ENCODE measurements at places on chromosomes 11 and 22.
A peak's percentile ranks its signal among the peaks of the same experiment; 100 is the strongest.

DNA sequence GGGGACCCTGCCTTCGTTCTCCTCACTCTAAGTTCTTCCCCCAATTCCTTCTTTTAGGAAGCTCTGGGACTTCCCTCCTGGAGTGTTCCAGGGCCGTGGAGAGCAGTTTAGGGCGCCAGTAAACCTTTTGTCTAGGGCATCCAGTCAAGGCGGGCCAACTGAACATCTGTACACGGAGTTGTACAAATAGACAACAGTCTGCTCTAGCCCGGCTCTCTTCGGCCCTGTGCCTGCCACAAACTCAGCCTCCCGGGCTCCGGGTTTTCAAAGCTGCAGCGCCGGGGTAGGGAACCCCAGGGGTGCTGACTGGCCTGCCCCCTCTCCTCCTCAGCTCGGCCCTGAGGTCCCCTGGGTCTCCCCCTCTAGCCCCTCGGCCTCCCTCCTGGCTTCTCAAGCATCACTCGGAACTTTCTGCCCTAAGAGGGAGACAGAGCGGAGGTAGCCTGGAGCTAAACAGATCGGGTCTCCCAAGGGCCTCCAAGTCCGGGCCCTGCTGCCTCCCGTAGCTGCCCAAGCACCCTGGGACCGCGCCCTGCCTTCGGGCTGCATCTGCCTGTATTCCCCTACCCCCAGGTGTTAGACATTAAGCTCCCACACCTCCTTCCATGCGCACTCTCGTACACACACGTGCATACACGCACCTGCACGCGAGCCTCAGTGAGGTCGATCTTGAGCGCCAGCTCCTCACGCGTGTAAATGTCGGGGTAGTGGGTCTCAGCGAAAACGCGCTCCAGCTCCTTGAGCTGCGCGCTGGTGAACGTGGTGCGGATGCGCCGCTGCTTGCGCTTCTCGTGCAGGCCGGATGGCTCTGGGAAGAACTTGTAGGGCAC is 3.3 kb downstream of the PHOX2A start:
- DNase-seq = no peak

DNA sequence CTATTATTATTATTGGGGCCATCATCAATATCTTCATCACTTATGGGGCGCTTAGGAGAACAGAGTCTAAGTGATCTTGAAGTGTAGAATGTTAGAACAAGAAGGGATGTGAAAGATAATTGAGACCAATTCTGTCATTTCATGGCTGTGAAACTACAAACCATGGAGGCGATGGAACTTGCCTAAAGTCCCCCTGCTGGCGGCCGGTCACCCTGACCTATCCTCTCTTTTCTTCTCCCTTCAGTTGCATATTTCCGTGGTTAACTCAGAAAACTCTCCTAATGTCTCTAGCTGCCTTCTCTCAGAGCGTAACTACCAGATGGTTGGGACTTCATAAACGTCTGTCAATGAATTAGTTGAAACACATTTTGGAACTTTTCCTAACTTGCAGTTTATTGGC is 6.6 kb upstream of the OR4B1 start:
- no peak for DNase-seq

- DNase-seq = no peak
Observed at GRCh38 chr22:49415151-49415951, 412.3 kb downstream of the BRD1 start.

DNA sequence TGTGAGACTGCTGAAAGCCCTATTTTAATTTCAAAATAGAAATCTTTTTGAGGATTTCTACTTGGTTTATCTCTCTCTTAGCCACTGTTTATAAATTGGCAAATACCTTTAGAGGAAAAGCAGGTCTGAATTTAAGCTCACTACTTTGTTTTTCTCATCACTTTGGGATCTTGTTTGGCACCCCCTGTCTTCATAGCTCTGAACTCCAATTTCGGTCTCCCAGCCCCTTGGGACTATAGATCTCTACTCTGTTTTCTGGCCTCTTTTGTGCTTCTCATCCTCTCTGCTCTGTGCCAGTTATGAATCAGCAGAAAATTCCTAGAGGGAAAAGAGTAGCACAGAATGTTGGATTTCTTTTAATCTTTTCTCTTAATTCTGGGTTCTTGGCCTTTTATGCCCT is 118.3 kb downstream of the CYP2R1 start:
- no peak for DNase-seq

DNA sequence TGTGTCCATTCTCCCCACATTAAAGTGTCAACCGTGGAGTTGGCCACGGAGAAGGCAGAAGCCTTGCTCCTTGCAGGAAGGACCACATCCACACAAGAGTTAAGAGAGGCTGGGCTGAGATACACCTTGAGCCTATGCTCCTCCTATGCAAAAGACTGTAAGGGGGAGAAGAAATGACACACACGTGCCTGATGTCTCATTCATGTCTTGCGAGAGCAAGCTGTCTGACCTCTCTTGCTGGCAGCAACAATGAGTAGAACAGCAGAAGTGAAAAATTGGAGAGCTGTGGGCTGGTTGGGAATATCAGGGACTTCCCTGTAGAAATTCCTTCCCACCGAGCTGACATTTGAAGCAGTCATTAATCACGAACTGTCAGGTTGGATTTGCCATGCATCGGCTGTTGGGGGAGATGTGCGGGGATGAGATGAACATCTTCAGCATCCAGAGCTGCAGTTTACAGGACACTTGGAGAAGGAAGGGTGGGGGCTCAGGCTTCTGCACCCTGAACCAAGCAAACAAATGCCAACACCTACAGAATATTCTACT is 139.3 kb downstream of the MYO18B start:
- DNase-seq = no peak

DNA sequence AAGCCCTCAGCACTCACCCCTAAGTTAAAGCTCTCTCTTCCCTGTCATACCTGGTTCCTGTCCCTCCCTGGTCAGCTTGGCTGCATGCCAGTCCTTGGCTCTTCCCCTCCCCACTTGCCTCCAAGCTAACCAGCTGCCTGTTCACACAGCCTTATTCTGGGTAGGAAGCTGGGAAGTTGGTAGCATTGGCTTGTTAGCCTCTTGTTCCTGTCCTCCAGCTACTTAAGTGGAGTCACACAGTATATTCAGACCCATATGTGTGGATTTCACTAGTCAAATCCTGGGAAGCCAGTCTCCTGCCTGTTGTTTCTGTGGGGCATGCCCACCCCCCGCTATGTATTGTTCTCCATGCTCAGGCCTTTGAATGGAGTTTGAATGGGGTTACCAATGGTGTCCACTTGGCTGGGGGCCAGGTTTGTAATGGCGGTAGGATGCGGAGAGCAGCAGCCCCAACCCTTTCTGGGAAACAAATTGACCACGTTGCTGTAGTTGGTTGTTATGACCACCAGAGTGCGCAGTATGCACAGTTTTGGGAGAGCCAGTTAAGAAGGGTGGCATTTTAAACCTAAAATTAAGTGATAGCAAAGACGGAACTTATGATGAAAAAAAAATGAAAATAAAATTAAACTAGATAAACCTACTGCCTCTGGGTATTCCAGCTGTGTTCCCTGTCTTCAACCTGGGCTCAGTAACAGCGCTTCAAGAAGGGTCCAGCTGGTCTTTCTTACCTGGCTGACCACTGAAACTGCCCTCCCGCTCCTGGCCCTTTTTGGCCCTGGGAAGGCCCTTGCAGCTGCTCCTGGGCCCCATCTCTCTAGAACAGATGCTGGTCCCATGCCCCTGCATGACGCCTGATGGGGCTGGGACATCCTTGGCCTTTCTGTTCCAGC is 10.7 kb upstream of the RPS3 start:
- DNase-seq = no peak

- no peak for DNase-seq
Observed at GRCh38 chr11:48193876-48194275, 22.7 kb upstream of the OR4B1 start.

DNA sequence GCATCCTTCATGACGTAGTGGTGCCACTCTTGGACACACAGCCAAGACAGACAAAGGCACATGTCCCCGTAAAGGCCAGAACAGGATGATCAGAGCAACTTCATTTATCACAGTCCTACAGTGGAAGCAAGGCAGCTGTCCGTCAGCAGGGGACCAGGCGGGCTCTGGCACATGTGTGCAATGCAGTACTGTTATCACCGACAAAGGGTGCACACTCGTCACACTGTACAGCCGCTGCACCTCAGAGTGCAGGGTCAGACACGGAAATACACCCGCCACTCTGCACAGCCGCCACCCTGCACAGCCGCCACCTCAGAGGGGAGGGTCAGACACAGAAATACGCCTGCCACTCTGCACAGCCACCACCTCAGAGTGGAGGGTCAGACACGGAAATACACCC is 13.4 kb upstream of the IL17REL start:
- DNase-seq = no peak

- DNase-seq = no peak
Observed at GRCh38 chr11:33701302-33702230, 940 bp upstream of the C11orf91 start.

GRCh38 chr11:33263549-33263948 is 6.4 kb downstream of the HIPK3 start:
- DNase-seq = no peak

DNA sequence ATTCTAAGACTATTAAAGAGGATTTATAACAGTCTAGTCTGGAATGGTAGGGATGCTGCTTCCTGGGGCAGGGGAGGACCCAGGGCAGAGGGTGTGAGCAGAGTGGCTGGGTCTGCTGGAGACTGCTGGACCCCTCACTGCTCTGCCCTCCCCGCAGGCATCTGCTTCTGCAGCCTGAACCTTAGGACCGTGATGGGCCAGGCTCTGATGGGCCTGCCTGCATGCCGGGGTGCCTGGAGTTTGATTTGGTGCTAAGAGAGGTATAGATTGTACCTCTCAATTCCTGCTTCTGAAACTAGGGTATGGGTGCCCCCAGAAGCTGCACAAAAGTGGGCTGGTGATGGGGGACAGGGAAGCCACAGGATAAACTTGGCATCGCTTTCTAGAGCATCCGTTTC is 54.9 kb downstream of the CD82 start:
- DNase-seq = no peak

GRCh38 chr11:63641727-63642126 is 27.5 kb upstream of the PLAAT3 start:
- DNase-seq = no peak

- no peak for DNase-seq
Observed at GRCh38 chr11:82675838-82676237, 57.8 kb downstream of the FAM181B start.

- DNase-seq = no peak
Observed at GRCh38 chr22:21663738-21664137, 2.1 kb upstream of the PPIL2 start.

- no peak for DNase-seq
Observed at GRCh38 chr22:44482776-44483175, 15.3 kb downstream of the RTL6 start.

- DNase-seq = no peak
Observed at GRCh38 chr11:31617246-31617645, 107.7 kb downstream of the ELP4 start.

DNA sequence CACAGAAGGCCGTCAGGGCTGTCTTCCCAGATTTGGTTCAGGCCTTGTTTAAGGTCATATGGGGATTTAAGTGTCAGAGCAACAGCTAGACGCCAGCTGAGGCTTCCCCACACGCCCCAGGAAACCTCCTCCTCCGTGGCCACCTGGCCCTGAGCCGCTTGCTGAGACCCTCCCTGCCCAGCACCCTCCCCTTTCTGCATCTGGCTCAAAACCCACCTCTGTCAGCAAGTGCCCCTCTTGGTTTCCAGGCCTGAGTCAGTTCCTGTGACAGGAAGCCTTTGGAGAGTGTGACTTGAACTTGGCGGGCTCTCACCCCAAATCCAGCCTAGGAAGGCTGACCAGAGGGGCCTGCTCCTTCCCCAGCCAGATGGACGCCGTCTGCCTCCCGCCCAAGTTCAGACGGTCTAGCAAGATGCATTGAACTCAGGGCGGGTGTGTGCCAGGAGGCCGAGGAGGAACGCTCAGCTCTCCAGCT is 561 bp downstream of the FXYD2 start:
- peak; percentile 29 for DNase-seq

GRCh38 chr11:44246726-44247125 is 63.2 kb downstream of the ALX4 start:
- no peak for DNase-seq

GRCh38 chr22:30610299-30610698 is 3.3 kb downstream of the TCN2 start:
- DNase-seq = no peak

DNA sequence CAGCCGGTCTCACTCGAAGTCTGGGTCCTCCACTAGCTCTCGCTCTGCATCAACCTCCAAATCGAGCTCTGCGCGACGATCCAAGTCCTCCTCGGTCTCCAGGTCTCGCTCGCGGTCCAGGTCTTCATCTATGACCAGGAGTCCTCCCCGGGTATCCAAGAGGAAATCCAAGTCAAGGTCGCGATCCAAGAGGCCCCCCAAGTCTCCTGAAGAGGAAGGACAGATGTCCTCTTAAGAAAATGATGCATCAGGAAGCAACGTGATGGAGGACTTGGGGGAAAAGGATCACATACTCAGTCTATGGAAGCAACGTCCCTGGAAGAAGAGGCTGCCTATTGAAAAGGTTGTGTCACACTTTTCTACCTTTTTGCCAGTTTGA is 1.1 kb downstream of the SRSF8 start:
- DNase-seq = no peak

DNA sequence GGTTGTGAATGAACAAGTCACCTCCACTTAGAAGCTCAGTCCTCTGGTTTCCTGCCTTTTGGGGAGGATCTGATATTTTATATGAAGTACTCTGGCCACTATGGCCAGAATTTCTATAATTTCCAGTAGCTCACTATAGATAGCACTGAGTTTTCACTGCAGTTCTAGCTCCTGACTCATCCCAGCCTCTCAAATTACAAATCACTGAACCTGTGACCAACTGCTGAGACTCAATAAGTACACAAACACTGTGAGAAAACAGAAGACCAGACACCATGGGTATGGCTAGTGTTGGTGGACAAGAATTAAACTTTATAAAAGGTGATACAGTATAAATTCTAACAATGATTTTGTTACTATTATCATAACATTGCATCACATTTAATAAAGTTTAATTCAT is 47.1 kb upstream of the UCP3 start:
- DNase-seq = no peak

GRCh38 chr11:17395554-17395961 is 7.1 kb upstream of the KCNJ11 start:
- no peak for DNase-seq

GRCh38 chr22:41557401-41558240 is 3.2 kb upstream of the CSDC2 start:
- DNase-seq = peak; percentile 87

GRCh38 chr11:78946945-78947902 is 372.6 kb upstream of the NARS2 start:
- DNase-seq = no peak

DNA sequence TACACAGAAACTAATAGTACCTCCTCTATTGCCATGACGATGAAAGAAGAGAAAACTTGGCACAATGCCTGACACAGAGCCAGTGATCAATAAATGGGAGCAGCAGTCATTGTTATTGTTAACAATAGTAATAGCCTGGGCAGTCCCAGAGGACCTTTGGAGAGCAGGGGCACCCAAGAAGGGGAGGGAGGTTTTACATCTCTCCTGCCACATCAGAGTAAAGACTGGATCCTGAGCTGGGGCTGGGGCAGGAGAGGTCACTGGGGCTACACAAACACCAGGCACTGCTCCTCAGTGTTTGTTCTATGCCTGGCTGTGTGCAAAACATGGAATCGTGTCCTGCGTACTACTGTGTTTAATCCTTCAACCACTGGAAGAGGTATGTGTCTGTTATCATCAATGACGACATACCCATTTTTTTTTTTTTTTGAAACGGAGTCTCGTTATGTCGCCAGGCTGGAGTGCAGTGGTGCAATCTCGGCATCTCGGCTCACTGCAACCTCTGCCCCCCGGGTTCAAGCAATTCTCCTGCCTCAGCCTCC is 25.0 kb upstream of the CREB3L1 start:
- no peak for DNase-seq

Measured in NCI-H524 treated with DMSO at 0.1 percent for 48 hours (cell line).